ENCODE measurements at places on chromosomes 2 and 18.
A peak's percentile ranks its signal among the peaks of the same experiment; 100 is the strongest.

- no peak for DNase-seq
These were observed 90.7 kb downstream of the PDCL3 start for GRCh38 chr2:100653449-100654035.

DNA sequence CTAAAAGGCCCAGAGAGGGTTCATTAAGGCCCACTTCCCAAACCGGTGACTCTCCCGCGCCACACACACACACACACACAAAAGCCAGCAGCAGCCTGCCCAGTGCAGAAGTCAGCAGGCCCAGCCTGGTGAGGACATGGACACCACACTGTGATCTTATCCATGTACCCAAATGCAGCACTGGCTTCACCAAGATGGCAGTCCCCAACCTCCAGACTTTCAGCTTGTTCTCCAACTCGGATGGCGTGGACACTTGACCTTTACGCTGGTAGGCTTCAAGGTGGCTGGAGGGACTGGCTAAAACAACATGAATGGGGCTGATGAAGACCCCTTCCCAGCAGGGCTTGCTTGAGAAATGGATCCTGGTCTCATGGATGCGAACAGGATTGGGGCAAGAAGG lies 50.4 kb downstream of the TNS1 start:
- no peak for DNase-seq

DNA sequence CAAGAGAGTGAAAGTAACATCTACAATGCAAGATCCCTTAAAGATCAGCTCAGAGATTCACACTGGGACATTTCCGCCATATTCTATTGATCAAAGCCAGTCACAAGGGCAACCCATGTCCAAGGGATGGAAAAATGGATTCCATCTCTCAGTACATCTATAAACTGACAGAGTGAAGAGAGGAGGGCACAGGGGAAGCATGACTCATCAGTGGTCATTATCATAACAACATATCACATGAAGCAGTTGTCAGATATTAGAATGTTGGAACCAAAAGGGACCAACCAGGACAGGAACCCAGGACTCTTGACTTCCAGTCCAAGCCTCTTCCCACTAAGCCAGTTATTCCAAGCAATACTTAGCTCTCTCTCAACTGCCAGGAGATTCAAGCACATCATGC lies 54.9 kb upstream of the IGFBP2 start:
- peak; percentile 25 for DNase-seq

- DNase-seq, result no peak
These were observed 46.8 kb upstream of the NCK2 start for GRCh38 chr2:105697781-105698449.

GRCh38 chr18:79847606-79848293 lies 50.0 kb downstream of the KCNG2 start:
- DNase-seq, result no peak

GRCh38 chr2:241950413-241951315 lies 81.1 kb downstream of the RTP5 start:
- DNase-seq, result peak; percentile 33

DNA sequence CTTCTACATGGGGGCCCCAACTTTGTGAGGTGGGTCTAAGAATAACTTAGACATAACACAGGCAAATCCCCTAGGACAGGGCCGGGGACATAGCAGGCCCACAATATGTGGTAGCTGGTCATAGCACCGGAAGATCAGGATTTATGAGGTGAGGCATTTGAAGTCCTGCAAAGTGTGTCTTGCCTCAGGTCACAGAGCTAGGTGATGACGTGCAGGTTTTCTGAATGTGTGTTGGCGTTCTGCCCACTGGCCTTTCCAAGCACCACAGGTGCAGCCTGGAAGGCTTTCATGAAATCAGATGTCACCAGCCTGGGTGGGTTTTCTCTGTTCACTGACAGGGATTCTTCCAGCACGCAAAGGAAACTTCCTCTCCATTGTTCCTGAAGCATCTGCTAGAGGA lies 119.1 kb downstream of the LRATD1 start:
- no peak for DNase-seq

DNA sequence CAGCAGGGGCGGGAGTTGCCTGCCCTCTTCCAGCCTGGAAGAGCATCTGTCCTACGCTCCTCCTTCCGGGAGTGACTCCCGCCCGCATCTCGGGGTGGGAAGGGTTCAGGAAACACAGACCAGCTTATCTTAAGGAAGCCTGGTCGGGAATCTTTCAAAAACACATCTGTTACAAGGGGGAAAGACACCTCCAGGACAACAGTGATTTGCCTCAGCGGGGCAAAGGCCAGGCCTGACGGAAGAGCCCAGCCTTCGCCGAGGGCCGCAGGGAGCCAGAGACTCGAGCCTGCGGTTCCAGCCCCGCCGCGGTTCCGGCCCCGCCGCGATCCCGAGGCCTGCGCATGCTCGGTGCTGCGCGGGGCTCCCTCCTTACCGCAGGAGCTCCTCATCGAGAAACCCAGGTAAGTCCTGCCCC lies 38.1 kb upstream of the TGIF1 start:
- DNase-seq, result no peak

DNA sequence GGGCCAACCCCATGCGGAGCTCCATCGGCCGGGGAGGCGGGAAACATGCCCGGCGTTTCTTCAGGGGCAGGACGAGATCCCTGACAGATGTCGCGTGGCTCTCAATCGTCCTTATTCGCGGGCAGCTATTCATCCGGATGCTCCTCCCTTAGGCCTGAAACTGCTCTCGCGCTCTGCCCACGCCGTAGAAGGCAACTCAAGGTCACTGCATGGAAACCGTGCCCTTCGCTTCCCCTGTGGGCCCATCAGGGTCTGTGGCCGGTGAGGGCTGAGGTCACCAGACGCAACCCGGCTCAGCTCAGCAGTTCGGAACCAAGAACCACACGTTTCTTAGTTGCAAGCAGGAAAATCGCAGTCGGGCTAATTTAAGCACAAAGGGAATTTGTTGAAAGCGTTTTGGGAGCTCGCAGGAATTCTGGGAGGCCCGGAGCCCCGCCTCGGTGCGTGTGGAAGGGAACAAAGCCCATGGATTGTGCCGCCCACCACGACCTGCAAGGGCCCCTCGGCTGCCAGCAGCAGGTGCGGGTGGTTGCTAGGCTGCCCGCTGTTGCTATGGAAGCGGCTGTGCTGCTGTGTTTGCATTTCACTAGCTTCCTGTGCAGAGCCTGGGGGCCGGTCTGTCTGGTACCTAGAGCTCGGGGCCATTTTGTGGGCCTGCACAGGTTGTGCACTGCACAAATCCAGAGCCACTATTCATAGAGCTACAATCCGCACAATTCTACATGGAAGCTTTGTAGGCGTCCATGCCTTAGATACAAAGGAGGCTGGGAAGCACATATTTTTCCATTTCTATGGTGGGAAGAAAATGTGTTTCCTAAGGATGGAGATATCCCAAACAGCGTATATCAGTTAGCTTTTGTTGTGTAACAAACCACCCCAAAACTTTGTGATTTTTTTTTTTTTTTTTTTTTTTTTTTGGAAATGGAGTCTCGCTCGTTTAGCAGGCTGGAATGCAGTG lies 6.0 kb upstream of the ALLC start:
- peak; percentile 31 for DNase-seq

GRCh38 chr2:238996331-238997136 lies 148.6 kb downstream of the TWIST2 start:
- DNase-seq, result no peak

GRCh38 chr2:30368258-30368657 lies 78.8 kb upstream of the LCLAT1 start:
- DNase-seq, result peak; percentile 27
